Uterus (tissue), 4 donors: ENCODE measurements at places on chromosomes 5 and 9.

DNA sequence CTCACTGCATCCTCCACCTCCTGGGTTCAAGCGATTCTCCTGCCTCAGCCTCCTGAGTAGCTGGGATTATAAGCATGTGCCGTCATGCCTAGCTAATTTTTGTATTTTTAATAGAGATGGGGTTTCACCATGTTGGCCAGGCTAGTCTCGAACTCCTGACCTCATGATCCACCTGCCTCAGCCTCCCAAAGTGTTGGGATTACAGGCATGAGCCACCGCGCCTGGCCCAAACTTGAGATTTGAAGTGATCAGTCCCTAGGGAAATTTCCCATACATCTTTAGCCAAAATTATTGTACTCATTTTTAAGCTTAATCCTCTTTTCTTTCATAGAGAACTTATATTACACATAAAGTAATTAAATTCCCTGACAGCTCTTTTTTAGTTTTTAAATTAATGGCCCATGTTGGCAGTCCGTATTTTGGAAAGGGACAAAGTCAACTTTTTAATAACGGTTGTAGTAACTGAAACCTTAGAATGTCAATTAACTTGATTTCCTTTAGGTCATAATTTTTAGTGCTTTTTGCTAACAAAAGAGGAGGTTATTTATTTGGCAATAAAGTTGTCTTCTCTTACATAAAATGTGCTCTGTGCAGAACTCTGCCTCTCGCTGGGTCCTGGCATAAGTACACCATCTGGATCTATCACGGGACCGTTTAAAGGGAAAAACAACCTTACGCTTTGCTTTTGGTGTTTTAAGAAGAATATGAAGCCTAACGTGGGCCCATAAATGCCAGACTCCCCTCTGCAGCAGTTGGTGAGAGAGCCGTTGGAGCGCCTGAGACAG, 142.3 kb upstream of the OTULINL start:
- DNase-seq = no peak

GRCh38 chr9:134067904-134068743, at the start of gene BRD3:
TSS of gene BRD3 (minus strand) at chr9:134068026. CDS start at chr9:134053477, 14,549 bp downstream.
- DNase-seq = peak; percentile 80

GRCh38 chr5:165620394-165620793, 2115.0 kb downstream of the MAT2B start:
- no peak for DNase-seq

GRCh38 chr5:148970228-148970627, 92.6 kb downstream of the SH3TC2 start:
- DNase-seq = no peak

GRCh38 chr5:79567926-79568549, 44.2 kb upstream of the TENT2 start:
- DNase-seq = no peak

GRCh38 chr9:91958174-91958573, 8.1 kb upstream of the ROR2 start:
- DNase-seq = no peak

- no peak for DNase-seq
Measured at GRCh38 chr9:87442451-87442850, 55.2 kb upstream of the DAPK1 start.

- no peak for DNase-seq
Measured at GRCh38 chr9:90517103-90517502, 125.5 kb downstream of the DIRAS2 start.

DNA sequence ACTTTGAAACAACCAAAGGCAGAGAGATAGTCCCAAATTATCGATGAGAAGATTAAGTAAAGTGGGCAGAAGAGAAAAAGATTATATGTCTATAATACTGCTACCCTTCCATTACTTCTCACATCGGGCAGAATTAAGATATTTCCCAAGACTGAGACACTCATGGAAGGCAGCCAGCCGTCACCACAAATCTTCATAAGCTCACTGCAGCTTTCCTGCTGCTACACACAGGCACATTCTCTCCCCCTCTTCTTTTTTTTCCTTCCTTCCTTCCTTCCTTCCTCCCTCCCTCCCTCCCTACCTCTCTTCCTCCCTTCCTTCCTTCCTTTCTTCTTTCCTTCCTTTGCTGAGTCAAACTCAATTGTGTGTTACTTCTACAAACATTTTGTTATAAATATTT, 58.7 kb upstream of the SPATA31C2 start:
- peak; percentile 74 for DNase-seq

- peak; percentile 64 for DNase-seq
Measured at GRCh38 chr9:137046088-137046787, at the start of gene NPDC1. TSS of gene NPDC1 (minus strand) at chr9:137046177. CDS start at chr9:137045989, 188 bp downstream.

- DNase-seq = no peak
Measured at GRCh38 chr5:115450741-115451140, 93.8 kb downstream of the FEM1C start.

GRCh38 chr9:111163716-111164389, 125.6 kb upstream of the LPAR1 start:
- peak; percentile 38 for DNase-seq

- no peak for DNase-seq
Measured at GRCh38 chr9:136596630-136597031, 50.8 kb upstream of the NOTCH1 start.

DNA sequence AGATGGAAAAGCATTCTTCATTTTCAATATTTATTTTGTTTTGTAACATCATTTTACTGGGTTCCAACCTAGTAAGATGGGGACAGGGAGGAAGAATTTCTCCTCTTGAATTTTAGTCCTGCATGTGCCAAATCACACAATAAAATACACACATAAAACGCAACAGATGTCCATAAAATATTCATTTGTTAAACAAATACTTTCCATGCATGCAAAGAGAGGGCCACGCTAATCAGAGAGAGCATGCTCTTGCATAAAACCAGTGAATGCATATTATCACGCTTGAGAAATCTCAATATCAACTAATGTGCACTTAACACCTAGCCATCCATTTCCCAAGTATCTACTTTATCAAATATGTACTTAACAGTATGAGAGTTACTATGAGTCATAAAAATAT, 212.6 kb upstream of the TARS1 start:
- DNase-seq = no peak

GRCh38 chr5:159511570-159511969, 181.3 kb upstream of the IL12B start:
- DNase-seq = no peak

DNA sequence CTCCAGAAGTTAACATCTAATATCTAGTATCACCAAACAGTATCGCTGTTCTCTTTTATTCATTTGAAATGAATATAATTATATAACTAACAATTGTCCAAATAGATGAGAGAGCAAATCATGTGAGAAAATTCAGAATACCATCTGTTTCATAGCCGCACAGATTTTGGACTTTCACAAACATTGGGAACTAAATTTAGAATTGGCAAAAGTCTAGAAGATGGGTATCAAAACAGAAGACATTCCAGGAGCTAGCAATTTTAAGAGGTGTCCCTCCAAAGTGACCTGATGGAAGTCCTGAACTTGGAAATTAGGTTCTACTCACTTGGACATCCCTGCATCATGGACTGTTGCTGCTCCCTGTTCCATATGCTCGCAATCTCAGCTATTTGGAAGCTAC, 57.0 kb upstream of the FSD1L start:
- no peak for DNase-seq

- DNase-seq = no peak
Measured at GRCh38 chr9:93224591-93224990, 40.7 kb downstream of the WNK2 start.

GRCh38 chr5:114010362-114010761, 351.5 kb upstream of the KCNN2 start:
- DNase-seq = no peak

DNA sequence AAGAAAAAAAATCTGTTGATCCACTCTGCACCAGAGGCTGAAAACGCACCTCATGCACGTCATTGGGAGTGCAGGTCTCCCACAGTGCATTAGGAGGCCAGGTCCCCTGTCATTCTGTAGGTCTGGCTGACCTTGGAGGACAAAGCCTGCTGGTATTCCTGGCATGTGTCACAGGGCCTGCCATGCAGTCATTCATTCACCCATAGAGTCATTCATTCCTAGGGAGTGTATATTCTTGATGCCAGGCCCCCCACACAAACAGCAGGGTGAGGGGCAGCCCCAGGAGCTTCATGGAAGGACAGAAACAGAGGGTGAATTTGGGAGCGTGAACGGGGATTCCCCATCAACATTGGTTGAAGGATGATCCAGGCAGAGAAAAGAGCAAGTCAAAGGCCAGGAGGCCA, 2.2 kb downstream of the GBGT1 start:
- DNase-seq = no peak

- peak; percentile 74 for DNase-seq
Measured at GRCh38 chr9:92138157-92138959, 23.1 kb upstream of the SPTLC1 start.

DNA sequence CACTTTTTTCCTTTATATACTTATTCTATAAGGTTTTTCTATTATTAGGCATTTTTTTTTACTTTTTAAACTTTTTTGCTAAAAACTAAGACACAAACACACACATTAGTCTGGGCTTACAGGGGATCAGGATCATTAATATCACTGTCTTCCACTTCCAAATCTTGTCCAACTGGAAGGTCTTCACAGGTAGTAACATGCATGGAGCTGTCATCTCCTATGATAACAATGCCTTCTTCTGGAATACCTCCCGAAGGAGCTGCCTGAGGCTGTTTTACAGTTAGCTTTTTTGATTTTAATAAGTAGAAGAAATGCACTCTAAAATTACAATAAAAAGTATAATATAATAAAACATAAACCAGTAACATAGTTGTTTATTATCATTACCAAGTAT, 345.5 kb upstream of the PTGER4 start:
- DNase-seq = no peak

GRCh38 chr9:86098824-86099700, at the start of gene GOLM1:
TSS of gene GOLM1 (minus strand) at chr9:86099558. CDS start at chr9:86079320, 20,238 bp downstream.
- peak; percentile 45 for DNase-seq
